Iris pigment epithelial cell (primary cell): ENCODE measurements at places on chromosomes 7 and 10.

DNA sequence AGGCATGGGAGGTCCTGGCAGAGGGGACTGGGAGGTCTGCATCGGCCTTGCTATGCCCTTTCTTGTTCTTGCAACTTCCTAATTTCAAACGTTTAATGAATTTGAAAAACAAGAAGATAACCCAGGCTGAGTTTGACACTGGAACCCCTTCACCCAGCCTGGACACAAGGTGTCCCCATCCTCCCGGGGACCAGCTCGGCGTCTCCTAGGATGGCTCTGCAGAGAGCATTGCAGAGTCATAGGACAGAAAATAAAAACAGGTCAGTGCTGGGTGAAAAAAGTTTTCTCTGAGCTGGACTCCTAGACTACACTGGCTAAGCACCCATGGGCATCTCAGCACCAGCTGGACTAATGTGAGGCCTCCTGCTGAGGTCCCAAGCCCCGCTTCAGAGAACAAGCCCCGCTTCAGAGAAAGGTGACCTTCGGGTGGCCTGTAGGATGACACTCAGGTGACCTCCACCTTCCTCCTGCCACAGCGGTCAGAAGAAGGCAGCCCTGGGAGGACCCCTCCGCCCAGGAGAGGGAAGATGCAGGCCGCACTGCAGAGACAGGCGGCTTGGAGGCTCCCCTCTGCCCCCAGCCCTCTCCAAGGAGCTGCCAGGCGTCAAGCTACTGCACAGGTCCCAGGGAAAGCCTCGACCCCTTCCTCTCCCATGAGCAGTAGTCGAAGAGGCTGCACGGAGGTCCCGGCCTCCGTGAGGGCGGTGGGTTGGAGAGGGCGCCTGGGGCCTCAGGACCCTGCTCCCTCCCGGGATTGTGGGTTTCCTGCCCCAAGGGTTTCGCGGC, 9.3 kb upstream of the UNCX start:
- DNase-seq = no peak

- DNase-seq = no peak
Measured at GRCh38 chr7:145655666-145656065, 460.9 kb upstream of the CNTNAP2 start.

DNA sequence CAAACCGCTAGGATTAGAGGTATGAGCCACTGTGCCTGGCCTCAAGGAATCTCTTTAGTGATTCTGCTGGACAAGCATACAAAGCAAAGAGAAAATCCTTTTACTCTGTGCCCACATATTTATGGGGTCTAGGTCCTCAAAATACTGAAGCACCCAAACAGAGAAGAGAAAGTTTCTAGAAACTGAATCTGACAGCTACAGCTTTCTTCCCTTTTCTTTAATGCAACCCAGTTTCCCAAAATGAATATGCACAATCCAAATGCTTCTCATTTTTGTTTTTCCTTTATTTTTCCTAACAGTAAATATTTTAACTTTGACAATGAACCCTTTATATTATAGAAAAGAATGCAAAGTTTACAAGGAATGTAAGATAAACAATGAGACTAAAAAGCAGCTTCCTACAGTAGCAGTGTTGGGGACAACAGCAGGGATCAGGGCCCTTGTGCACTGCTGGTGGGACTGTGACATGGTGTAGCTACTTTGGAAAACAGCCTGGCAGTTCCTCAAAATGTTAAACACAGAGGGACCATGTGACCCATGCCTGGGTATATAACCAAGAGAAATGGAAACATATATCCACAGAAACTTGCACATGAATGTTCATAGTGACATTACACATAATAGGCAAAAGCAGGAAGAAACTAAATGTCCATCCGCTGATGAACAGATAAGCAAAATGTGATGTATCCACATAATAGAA, 325.2 kb downstream of the PRPF18 start:
- DNase-seq = no peak

DNA sequence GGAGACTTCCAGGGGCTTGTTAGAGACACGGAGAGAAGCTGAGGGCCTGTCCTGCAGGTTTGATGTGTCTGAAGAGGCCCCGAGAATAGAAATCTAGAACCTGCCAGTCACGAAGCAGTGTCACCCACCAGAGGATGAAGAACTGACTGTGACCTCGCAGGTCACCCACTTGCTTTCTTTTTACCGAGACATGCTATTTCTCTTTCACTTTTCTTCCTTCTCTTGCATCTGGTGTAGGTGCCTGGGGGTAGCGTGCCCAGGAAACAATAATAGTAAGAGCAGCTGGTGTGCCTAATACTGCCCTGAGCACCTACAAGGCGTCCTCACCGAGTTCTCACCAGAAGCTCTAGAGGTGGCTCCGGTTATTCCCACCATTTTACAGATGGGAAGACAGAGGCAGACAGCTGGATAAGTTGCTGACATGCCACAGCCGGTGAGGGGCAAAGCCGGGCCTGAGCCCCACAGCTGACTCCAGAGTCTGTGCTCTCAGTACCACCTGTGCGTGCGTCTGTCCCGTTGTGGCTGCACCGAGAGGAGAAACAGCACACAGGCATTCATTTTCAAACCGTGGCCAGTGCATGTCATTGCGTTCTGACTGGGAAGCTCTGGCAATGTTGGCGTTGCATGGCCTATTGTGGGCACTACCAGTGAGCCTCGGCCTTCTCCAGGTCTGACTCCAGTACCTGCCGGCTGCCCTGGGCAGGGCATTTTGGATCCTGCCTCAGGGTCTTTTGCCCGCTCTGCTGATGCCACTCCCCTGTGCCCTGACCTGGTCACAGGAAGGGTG, 7.8 kb downstream of the CHST3 start:
- no peak for DNase-seq

DNA sequence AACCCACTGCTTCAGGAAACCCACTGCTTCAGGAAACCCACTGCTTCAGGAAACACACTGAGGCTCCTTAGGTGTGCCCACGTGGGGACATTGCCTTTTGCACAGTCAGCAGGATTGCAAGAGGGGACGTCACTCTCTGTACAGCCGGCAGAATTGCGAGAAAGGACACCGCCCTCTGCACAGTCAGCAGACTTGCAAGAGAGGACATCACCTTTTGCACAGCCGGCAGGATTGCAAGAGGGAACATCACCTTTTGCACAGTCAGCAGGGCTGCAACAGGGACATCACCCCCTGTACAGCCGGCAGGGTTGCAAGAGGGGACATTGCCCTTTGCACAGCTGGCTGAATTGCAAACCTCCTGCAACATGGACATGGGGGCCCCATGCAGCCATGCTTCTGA, 407.6 kb downstream of the GLRX3 start:
- no peak for DNase-seq

- peak; percentile 37 for DNase-seq
Measured at GRCh38 chr7:28840592-28840995, 117.5 kb downstream of the TRIL start.

DNA sequence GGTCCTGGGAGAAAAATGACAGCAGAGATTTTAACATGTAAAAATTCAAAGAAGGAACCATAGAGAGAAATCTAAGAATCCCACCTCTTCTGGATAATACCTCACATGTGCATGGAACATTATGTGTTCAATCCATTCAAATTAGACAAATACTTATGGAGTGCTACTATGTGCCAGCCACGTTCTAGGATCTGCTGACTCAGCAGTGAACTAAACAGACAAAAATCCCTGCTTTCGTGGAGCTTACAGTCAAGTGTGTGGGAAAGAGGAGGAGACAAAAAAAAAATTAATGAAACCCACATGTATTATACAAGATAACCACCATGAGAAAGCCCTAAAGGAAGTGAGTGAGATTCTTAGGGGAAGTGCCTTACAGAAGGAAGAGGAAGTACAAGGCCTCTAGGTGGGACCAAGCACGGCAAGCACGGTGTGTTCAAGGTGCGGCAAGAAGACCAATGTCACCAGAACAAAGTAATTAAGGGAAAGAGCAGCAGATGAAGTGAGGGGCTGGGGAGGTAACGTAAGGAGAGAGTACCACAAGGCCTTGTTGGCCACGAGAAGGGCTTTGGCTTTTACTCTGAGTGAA, 71.0 kb downstream of the SLC25A13 start:
- no peak for DNase-seq

GRCh38 chr10:98980353-98980752, 255.3 kb downstream of the HPSE2 start:
- DNase-seq = no peak

GRCh38 chr10:131187274-131187673, 124.2 kb downstream of the TCERG1L start:
- DNase-seq = no peak

DNA sequence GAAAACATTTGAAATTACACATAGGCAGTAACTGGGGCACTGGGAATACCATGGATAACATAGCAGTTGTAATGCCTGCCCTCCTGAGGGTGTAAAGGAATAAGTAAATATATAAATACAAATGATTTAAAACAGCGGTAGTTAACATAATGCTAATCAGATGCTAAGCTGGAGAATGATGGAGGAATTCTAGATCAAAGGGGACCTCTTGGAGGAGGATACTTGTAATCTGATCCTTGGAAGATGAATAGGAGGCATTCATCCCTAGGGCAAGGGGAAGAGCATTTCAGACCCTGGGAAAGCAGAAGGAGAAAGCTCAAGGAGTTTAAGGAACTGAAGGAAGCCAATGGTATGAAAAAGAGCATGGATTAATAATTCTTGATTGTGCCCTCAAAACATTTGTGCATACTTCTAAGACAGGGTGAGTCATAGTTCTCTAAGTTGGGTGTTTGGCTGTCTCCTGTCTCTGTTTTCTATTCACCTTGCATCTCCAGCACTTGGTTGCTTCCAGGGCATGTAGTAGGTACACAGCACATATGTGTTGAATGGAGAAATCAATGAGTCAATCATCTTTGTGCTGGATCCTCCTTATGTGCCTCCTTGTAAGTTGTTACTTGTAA, 54.8 kb upstream of the PLPP4 start:
- peak; percentile 53 for DNase-seq

DNA sequence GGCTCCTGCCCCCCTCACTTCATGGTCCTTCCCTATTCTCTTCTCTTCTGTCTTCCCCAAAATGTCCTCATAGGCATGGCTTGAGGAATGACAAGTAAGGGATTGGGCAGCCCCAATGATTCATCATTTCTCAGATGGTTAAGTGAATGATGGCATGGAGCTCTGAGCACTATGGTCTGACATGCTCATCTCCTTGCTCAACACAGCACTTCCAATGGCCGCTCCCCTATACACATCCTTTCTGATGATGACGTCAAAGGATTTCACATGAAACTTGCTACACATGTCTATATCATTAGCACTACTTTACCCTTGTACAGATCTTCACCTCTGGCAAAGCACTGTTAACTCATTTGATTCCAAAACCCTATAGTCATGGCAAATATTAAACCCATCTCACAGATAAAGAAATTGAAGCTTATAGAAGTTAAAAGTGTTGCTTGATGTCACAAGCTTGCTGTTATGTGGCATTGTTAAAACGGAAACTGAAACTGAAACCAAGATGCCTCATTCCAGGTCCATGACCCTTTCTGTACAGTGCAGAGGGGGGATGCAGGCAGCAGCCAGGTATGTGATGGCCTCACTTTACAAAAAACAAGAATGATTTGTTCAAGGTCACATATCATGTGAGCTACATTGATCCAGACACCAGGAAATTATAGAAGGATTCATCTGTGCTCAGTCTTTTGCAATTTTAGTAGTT, 90.0 kb upstream of the PLXNA4 start:
- peak; percentile 21 for DNase-seq

DNA sequence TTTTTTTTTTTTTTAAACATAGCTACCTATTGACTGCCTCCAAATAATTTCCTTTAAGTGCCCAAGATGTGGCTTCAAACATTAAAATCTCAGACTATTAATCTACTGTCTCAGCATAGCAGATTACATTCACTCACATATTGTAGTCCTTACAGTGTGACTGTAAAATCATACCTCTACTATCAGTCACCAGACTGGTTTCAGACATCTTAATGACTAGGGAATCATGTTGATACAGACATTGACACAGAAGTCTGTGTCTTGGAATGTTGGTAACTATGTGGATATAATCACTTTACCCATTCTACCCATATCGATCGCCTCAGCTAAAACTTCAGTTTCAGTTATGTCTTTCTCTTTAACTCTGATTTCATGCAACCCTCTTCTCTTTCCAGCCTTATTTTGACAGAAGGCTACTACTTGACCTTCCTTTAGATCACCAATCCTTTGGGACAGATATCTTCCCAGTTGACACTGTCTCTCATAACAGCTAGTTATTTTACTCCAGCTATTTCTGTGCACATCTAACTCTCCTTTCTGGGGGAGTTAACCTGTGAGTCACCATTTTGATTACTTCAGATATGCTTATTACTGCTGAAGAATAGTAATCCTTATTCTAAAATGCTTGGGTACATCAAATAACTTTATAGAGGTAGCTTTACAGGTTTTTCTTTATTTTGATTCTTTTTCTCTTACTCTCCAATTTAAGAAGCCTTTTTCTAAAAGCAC, 7.0 kb downstream of the TNKS2 start:
- peak; percentile 26 for DNase-seq

DNA sequence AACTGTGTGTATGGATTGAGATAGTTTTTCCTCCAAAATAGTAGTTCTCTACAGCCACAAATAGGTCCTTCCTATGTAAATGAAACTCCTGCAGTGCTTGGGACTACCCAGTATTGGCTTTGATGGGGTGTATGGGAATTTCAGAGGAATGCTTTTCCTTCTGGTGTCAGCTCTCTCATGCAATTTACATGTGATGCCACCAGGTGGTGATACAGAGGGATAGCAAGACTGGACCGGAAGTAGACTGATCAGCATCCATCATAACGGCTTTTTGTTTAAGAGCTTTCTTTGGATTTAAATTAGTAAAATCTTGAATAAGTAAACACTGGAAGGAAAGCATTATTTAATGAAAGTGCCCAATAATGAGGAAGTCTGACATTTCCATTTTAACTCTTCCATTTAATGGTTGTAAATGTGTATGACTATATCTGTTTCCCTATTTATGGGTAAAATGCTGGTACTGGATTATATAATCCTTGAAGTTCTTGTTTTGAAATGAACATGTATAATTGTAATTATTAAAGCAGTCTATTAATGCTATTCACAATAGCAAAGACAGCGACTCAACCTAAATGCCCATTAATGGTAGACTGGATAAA, 22.7 kb downstream of the DYNC1I1 start:
- DNase-seq = peak; percentile 56

DNA sequence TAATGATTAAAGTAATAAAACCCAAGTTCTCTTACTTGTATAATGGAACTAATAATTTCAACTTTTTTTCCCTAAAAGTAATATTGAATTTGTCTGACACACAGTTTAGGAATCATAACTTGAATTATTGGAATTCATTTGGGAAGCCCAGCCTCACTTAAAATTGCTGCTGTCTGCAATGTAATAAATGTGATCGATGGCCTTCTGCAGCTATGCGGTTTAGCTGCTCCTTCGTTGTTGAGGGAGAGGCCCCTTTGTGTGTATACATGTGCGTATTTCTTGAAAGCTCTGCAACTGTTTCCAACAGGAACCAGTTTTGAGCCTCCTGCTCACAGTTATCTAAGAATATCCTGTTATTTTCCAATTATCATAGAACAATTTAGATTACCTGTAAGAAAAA, 152.5 kb downstream of the AKR1D1 start:
- DNase-seq = no peak

DNA sequence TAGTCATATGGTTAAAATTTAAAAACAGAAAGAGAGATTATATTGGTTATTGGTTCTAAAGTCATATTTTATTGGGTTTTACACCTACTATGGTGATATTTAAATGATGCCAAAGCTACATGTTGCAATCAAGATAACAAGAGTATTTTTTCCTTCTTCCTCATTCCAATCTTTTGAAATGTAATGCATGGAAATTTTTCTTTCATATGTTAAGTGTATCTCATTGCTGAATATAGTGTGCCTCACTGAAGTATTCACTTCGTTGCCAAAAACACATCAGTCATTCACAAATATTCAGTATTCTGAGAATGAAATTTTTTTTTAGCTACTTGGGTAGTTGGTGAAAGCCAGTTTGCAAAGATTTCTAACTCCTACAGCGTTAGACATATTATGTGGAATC, 19.5 kb downstream of the HDAC9 start:
- peak; percentile 80 for DNase-seq
